HFFc6 (cell line): ENCODE measurements at places on chromosomes 7 and 10.

GRCh38 chr7:134941952-134942351 lies 44.4 kb upstream of the AGBL3 start:
- peak overlapping the region; percentile 79 for H3K27ac ChIP-seq
- H3K27me3 ChIP-seq, result peaks cover 51% of the 10 kb centered on the region
- H3K36me3 ChIP-seq, result peaks cover 80% of the 10 kb centered on the region
- H3K4me1 ChIP-seq, result peaks cover 76% of the 10 kb centered on the region
- no peak for DNase-seq

DNA sequence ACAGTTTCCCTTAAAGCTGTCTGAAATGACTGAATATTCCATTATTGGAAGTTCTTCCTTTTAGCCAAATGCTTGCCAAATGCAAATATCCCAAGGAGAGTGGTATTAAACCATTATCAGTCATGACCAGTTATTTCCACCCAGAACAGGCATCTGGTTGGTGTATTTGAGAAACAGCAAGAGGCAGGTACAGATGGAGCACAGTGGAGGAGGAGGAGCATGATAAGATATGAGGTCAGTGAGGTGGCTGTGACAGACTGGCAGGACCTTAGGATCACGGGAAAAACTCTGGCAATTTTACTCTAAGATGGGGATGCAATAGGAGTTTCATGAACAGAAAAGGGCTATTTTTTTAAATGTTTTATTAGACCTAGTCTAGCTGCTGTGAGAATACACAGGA lies 6.4 kb downstream of the HEPACAM2 start:
- H3K4me1 ChIP-seq, result no peaks in the 10 kb centered on the region
- peaks cover 22% of the 10 kb centered on the region for H3K27me3 ChIP-seq
- no peak for DNase-seq
- H3K36me3 ChIP-seq, result no peaks in the 10 kb centered on the region

- DNase-seq, result no peak
- H3K4me1 ChIP-seq, result no peaks in the 10 kb centered on the region
- H3K27me3 ChIP-seq, result no peaks in the 10 kb centered on the region; the same call in none of the 2 replicates
- H3K36me3 ChIP-seq, result peaks cover 6% of the 10 kb centered on the region; the same call in 1 of the 2 replicates
These were observed 811.2 kb downstream of the TYW1 start for GRCh38 chr7:67807826-67808225.

GRCh38 chr7:70480927-70481569 lies 650.9 kb upstream of the GALNT17 start:
- H3K4me3 ChIP-seq, result no peak overlapping the region
- no peak overlapping the region for H3K27ac ChIP-seq
- H3K27me3 ChIP-seq, result no peaks in the 10 kb centered on the region; the same call in 1 of the 2 replicates
- no peaks in the 10 kb centered on the region; the same call in 1 of the 2 replicates for H3K36me3 ChIP-seq
- no peak for DNase-seq

GRCh38 chr10:99906470-99906869 lies 103.3 kb downstream of the DNMBP start:
- H3K4me3 ChIP-seq, result no peak overlapping the region
- H3K27ac ChIP-seq, result peak overlapping the region; percentile 86
- DNase-seq, result peak; percentile 42
- no peaks in the 10 kb centered on the region; the same call in 1 of the 2 replicates for H3K27me3 ChIP-seq
- peaks cover 53% of the 10 kb centered on the region for H3K4me1 ChIP-seq

- no peaks in the 10 kb centered on the region for H3K4me1 ChIP-seq
- no peak for DNase-seq
- H3K36me3 ChIP-seq, result no peaks in the 10 kb centered on the region
- no peaks in the 10 kb centered on the region for H3K27me3 ChIP-seq
These were observed 596.6 kb upstream of the CELF2 start for GRCh38 chr10:10421071-10421470.

DNA sequence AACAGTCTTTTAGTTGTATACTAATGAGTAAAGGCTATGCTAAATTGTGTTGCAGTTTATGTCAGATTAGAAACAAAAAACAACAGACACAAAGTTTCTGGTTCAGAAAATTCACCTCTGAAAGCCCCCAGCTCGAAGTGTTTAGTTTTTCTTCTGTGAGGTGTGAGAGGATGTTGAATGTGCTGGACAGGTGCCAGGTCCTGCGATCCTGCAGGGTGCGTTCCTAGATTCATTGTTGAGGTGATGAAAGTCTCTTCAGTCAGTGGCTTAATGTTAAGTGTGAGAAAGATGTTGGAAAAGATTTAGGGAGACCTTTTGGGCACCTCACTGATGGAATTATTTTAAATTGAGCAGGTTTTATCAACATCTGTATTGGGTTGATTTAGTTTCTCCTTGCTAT lies 287.3 kb downstream of the SDK1 start:
- no peaks in the 10 kb centered on the region for H3K4me1 ChIP-seq
- no peak for DNase-seq
- no peaks in the 10 kb centered on the region for H3K36me3 ChIP-seq
- no peak overlapping the region for H3K4me3 ChIP-seq
- H3K27me3 ChIP-seq, result no peaks in the 10 kb centered on the region
- no peak overlapping the region for H3K27ac ChIP-seq

DNA sequence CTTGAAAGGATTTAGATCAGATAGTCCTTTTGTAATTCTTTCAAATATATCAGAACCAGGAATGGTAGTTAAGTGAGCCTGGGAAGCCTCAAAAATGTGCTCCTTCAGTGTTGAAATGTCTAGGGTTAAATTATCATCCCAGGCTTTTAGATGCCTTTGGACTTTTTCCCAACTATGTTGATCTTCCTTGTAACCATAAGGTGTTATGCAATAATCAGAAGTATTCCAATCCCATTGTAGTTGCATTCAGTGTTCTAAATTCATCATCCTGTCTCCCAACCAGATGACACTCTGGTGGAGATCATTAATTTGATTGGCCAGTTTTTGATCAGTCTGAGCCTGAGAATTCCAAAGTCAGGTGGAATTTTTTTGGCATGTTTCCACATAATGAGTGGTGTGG lies 35.1 kb upstream of the AKR1C2 start:
- peaks cover 4% of the 10 kb centered on the region; the same call in 1 of the 2 replicates for H3K27me3 ChIP-seq
- H3K36me3 ChIP-seq, result no peaks in the 10 kb centered on the region
- no peak for DNase-seq
- H3K4me3 ChIP-seq, result no peak overlapping the region
- H3K27ac ChIP-seq, result no peak overlapping the region

GRCh38 chr7:34217972-34218371 lies 312.6 kb downstream of the BMPER start:
- H3K4me3 ChIP-seq, result no peak overlapping the region
- H3K36me3 ChIP-seq, result no peaks in the 10 kb centered on the region
- H3K27me3 ChIP-seq, result peaks cover 12% of the 10 kb centered on the region
- DNase-seq, result no peak
- no peak overlapping the region for H3K27ac ChIP-seq
